ENCODE measurements at places on chromosomes 7 and 10. TPM values are rescaled to one million over a fixed set of nuclear protein-coding genes. Genes with fewer than 3 reads are reported as not detected.

PTN gene
- not detected for total RNA-seq

AFAP1L2 gene
- total RNA-seq, result 2.5 TPM

SFTPD gene
- total RNA-seq, result not detected

DNA sequence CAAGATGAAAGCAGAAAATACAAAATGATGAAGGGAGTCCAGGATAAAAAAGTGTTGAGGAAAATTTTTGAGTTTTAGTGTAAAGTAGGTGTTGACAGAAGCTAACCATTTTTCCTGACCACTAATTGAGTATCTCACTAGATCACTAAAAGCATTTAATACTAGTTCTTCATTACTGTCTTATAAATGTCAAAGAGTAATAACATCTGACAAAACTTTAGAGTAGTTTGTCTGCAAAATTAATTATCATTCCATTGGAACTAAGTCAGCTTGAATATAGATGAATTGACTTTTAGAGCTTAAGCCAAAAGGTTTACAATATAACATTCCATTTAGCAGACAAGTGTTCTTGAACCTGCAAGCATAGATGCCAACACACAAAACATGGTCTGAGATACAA, 232.9 kb downstream of the FOXP2 start:
- H3K27ac ChIP-seq, result no peak overlapping the region
- H3K4me1 ChIP-seq, result no peaks in the 10 kb centered on the region
- H3K27me3 ChIP-seq, result no peaks in the 10 kb centered on the region
- H3K36me3 ChIP-seq, result no peaks in the 10 kb centered on the region
- H3K4me3 ChIP-seq, result no peak overlapping the region
- DNase-seq, result no peak

Data from CD4-positive, alpha-beta memory T cell (primary cell).